ENCODE measurements at places on chromosomes 6 and 20. TPM values are rescaled to one million over a fixed set of nuclear protein-coding genes. Genes with fewer than 3 reads are reported as not detected.
A peak's percentile ranks its signal among the peaks of the same experiment; 100 is the strongest.

The TINAG gene
- not detected for total RNA-seq

DNA sequence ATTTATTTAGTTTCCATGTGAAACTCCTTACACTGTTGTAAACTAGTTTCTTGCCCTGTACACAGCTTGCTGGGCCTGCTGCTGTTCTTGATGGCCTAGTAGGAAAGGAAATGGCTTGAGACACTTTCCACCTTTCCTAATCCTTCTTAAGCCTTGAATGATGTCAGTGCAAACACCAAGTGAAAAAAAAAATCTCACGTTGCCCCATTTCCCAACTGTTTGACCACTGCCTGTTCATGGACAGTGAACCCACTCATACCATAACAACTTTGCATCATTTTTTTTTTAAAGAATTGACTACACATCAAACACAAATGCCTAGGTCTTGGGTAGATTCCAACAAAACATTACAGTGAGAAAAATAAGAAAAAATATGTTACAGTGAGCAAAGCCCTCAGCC, 653.6 kb upstream of the FLRT3 start:
- no peak for DNase-seq

The PSMF1 gene
- 56.0 TPM for total RNA-seq

The EEF1A1 gene
- 15,510 TPM for total RNA-seq

DNA sequence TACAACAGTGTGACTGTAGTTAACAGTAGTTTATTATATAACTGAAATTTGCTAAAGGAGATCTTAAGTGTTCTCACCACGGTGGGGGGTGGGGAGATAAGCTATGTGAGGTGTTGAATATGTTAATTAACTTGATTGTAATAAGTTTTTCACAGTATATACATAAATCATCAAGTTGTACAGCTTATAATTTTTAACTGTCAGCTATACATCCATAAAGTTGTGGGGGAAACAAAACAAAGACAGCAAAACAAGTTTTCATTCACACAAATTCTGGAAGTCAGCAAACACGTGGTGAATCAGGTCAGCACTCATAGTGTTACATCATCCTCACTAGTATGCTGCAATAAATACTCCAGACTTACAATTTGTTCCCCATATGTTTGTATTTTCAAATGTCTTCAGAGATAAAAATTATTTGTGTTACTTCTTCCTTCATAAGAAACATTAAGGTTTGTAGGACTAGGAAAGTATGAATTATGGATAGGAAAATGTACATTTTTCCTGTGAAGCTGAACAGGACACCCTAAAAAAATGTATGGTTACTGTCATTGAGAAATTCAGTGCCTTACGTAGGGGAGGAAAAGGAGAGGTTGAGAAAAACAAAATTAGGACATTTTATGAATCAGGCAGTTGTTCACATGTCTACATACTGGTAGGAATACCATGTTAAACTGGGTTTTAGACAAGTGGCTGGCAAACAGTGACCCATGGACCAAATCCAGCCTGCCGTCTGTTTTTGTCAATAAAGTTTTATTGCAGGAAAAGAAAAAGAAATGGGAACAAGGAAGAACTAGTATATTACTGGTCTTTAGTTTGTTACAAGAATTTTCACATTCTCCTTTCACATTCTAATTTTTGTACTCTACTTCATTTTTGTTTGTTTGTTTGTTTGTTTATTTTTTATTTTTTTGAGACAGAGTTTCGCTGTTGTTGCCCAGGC, 6.0 kb downstream of the SUMO4 start:
- DNase-seq: no peak

The SLC52A3 gene
- not detected for total RNA-seq

DNA sequence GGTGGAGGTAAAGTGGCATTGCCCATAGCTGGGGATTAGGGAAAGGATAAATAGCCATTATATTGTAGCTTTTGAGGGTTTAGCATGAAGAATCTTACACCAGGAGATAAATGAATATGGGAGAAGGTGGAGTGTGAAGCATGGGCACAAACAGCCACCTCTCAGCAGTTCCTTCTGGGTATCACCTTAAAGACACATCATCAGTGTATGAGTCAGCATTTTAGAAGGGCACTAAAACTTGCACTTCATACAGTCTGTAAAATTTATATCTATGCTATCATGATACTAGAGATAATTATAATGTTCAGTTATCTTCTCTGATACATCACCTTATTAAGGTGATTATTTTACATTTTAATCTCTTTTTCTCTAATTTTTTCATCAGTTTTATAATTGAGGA, 25.3 kb downstream of the SLC35A1 start:
- DNase-seq: no peak

- no peak for DNase-seq
Observed at GRCh38 chr6:105929626-105930025, 156.5 kb upstream of the PRDM1 start.

DNA sequence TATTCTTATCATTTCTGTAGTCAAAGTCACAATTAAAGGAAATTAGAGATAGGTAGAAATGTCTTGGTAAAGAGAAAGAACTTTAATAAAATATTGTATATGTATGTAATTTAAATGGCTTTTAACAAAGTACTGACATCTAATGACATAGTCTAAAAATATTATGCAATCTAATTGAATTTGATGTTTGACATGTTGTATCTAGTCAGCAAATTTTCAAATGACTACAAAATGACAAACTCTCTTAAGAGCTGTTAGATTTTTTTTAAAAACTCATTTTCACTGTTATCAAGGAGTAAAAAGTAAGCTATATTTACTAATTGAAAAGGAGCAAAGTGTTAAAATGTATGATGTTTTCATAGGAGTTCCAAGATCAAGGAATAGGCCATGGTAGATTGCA, 176.9 kb downstream of the MEI4 start:
- DNase-seq: no peak

GRCh38 chr20:53444401-53445149, 149.1 kb downstream of the ZNF217 start:
- peak; percentile 70 for DNase-seq

The TAGAP gene
- not detected for total RNA-seq

- DNase-seq: no peak
Observed at GRCh38 chr20:48234951-48235350, 449.7 kb upstream of the SULF2 start.

DNA sequence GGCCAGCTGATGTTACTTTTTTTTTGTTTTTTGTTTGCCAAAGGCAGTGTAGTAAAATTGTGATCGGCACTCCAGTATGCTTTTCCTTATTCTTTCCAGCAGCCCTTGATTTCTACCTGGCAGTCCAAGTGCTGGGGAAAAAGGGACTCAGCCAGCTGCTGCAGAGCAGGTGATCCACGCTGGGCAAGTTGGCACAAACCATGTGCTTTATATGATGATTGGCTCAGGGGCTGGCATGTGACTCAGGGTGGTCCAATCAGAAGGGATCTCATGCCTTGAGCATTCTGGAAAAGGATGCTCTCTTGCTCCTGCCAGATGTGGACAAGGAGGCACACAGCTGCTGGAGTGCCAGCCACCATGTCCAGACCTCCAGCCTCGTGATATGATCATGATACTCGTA, 54.5 kb downstream of the SULF2 start:
- no peak for DNase-seq

The RAD21L1 gene
- not detected for total RNA-seq

DNA sequence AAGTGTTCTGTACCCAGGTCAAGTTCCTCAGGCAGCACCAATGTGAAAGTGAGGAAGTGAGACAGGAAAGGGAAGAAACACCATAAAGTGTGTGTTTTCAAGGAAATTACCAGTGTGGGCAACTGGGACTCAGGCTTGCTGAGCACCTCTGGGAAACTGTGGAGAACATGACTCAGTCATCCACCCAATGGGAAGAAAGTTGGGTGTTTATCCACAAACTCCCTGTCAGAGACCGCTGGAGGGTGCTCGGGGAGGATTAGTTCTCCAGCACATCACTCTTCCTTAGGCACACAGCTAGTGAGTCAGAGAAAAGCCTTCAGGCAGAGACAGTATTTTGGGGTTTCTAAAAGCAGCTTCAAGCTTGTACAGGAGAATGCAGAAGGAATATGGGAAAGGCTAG, 93.6 kb downstream of the PCSK2 start:
- no peak for DNase-seq

The ISM1 gene
- total RNA-seq: 0.06 TPM

DNA sequence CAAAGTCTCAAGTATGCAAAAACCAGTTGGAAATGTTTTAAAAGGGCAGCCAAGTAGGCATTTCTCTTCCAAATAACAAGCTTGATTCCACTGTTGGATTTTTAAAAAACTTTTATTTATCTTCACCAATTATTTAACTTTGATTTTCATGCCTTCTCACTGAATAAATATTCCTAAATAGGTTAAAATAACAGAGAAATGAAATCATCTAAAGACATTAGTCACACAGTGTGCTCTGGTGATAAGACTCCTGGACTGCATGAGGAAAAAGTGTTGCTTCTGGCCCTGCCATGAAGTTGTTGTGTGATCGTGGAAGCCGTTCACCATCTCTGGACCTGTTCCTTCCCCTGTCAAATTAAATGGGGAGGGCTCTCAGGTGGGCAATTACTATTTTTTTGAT, 33.8 kb upstream of the IGF2R start:
- DNase-seq: no peak

The GUCA1A gene
- 3.4 TPM for total RNA-seq

The EEF1A2 gene
- 0.54 TPM for total RNA-seq

GRCh38 chr6:30614044-30614842, 2.8 kb downstream of the PPP1R10 start:
- DNase-seq: peak; percentile 11

- DNase-seq: no peak
Observed at GRCh38 chr6:126531840-126532239, 191.9 kb downstream of the CENPW start.

Measured in neural progenitor cell (in vitro differentiated cells).